ENCODE measurements at places on chromosomes 11 and 22.

DNA sequence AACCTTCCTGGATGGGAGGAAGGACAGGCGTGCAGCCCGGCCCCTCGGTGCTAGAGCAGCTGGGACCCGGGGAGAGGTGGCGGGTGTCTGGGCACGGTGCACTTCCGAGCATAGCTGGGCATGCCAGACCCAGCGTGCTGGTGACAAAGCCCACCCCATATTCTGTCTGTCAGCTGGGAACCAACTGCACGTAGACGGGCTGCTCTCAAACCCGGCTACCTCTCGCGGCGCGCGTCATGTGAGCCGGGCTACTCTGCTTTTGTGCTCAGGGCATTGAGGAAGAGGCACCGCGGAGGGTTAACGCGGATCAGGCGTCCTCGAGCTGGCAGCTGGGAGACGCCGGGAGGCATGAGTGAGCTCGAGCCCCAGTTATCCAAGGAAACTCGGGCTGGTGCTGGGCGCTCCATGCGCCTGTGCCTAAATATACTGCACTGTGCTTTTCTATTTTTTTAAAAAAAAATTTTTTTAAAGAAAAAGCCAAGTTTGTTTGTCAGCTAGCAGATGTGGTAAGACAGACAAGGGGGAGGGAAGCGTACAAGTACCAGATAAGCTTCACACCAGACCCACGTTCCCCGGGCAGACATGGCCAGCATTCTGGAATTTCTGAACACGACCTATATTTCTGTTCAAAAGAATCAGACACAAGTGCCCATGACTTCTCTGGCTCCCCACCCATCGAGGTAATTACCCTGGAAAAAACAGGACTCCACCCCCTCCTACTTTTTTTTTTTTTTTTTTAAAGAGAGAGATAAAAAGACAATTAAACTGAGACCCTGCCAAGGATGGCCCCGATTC, 425.6 kb downstream of the SHANK2 start:
- DNase-seq: no peak

DNA sequence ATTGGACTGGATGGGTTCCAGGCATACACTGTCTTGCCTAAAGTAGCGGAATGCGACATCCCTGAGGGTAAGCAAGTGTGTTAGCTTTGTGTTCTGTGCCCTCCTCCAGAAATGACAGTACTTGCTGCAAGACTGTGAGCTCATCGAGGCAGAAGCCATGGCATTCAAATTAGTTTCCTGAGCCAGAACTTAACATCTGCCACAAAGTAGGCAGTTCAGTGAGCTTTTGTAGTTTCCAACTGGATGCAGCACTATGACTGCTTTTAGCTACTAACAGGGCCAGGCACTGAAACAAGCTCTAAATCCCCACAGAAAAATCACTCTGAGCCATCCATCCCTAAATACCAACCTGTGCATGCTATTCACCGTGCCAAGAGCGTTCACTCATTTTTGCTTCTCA, 1.2 kb upstream of the FAR1 start:
- DNase-seq: no peak

GRCh38 chr11:61718621-61719302, 33.7 kb upstream of the MYRF start:
- DNase-seq: no peak

GRCh38 chr11:106815209-106815608, 203.1 kb downstream of the GUCY1A2 start:
- DNase-seq: no peak

DNA sequence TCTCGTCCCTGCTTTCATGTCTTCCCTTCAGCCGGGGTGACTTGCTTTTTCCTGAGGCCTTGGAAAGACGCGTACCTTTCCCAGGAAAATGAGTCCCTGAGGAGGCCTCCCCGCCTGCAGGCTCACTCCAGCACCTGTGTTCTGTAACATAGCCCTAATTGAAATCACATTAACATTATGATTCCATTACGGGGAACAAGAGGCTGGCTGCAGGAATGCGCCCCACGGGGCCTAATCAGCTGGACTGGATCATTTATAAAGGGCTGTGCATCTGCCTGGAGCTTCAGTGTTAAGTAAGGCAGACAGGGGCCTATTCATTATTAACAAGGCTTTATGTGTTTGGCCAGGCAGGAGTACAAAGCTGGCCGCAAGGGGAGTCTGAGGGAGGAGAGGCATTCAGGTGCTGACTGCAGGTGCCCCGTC, 41.9 kb upstream of the TSPAN18 start:
- no peak for DNase-seq

Measured in RWPE2 (cell line).